DMS153 (cell line): ENCODE measurements at places on chromosomes 5 and 9.

DNA sequence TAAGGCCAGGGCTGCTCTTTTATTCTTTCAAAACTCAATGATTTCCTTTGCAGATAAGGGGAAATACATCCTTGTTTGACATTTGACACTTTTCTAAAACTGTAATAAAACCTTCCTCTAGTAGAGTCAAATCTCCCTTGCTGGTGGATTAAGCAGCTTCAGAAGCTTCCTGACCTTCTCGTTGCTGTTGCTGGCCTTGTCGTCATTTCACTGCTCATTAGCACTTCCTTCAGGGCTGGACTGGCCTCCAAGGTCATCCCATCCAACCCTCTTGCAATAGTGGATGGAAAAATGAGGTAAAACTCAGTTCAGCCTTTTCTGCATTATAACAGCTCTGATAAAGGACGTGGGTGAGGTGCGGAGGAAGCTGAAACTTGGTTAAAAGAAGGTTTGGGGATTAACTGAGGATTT, 1.1 kb upstream of the ADAMTSL1 start:
- peak; percentile 32 for DNase-seq

GRCh38 chr5:176386491-176386890, 1.9 kb downstream of the NOP16 start:
- no peak for DNase-seq

DNA sequence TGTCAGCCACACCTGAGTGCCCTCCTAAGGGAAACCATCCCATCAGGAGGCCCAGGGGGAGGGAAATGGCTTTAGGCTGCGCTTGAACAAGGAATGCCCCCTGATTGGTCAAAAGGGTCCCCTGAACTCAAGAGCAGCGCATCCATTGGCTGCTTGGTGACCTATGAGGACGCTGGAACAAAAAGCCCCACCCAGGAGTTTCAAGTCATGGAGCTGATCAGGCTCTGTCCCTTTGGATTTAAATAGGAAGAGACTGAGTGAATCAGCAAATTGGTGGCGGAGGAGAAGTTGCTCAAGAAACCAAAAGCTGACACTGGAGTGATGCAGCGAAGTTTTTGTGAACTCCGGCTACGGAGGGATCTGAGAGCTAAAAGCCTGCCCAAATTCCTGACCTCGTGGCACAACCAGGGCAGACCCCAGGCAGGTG, 66.7 kb downstream of the SMIM23 start:
- DNase-seq = no peak

DNA sequence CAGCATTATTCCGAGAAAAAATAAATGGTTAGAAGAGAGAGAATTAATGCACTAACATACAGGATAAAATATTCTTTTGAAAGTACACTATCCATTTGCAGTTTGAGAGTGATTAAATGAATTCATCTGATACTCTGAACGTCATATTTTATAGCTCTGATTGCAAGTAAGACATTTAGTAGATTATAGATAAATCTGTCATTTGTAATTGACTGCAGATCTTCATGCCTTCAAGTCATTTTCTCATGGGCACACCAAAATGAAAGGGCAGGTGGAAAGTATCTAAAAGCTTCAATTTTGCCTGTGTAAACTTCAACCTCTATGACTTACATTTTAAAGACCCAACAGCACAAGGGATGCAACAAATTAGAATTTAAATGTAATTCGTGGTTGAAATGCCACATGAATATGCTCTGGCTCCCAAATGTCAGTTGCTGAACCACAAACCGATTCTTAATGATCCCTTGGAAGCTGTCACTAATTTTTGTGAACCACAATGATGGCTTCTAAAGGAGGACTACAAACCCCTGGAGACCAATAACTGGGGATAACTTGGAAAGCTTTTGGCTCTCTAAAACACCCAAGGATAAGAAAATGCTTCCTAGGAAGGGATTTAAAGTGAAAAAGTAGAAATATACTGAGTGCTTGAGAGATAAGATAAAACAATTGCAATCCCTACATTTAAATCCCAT, 3.9 kb downstream of the TYRP1 start:
- DNase-seq = no peak

- no peak for DNase-seq
Observed at GRCh38 chr9:137988051-137988450, 110.5 kb downstream of the CACNA1B start.

GRCh38 chr9:80028501-80028900, 456.7 kb downstream of the TLE4 start:
- no peak for DNase-seq

DNA sequence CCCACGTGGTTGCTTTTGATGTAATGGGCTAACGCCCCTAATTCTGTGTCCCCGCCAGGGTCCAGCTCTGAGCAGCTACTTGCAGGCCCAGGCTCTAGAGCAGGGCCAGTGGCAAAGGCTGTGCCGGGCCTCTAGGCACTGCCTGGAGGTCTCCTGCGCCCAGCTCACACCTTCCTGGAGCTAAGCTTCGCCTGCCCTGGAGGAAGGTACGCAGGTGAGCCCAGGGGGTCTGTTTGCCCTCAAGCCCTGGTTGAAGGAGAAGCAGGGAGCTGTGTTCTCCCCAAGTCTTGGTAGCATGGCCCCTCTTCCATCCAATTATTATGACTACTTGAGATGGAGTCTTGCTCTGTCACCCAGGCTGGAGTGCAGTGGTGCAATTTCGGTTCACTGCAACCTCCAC, 5.2 kb upstream of the LMX1B start:
- DNase-seq = no peak
